Smooth muscle cell of the coronary artery (primary cell): ENCODE measurements at places on chromosomes 16 and 17. TPM values are rescaled to one million over a fixed set of nuclear protein-coding genes. Genes with fewer than 3 reads are reported as not detected.

The HEATR9 gene
- not detected in 2 replicates for total RNA-seq

The C16orf96 gene
- total RNA-seq: under 0.01 TPM in 1 of 2 replicates, not detected in the other

The MTSS2 gene
- 6.7 and 13.0 TPM in 2 replicates for total RNA-seq

The CLEC10A gene
- total RNA-seq: 0.70 TPM in 1 of 2 replicates, not detected in the other

The PSKH1 gene
- 13.5 and 31.1 TPM in 2 replicates for total RNA-seq

The NPIPA3 gene
- 0.70 and 1.2 TPM in 2 replicates for total RNA-seq

The CTNS gene
- 14.7 and 18.4 TPM in 2 replicates for total RNA-seq

The KANSL1 gene
- 35.8 and 41.9 TPM in 2 replicates for total RNA-seq

The KIF18B gene
- 0.68 TPM in 1 of 2 replicates, not detected in the other for total RNA-seq

The CPHXL2 gene
- total RNA-seq: not detected in 2 replicates

The DLX4 gene
- total RNA-seq: not detected in 2 replicates

The NPB gene
- total RNA-seq: 0.23 and 0.38 TPM in 2 replicates

The HOXB4 gene
- total RNA-seq: 0.35 and 0.90 TPM in 2 replicates
